ENCODE measurements at places on chromosomes 4 and X. TPM values are rescaled to one million over a fixed set of nuclear protein-coding genes. Genes with fewer than 3 reads are reported as not detected.

GRCh38 chr4:35709080-35709479 lies 535.2 kb downstream of the ARAP2 start:
- no peak for DNase-seq

GRCh38 chr4:165785337-165785736 lies 87.7 kb upstream of the TLL1 start:
- DNase-seq: no peak

DNA sequence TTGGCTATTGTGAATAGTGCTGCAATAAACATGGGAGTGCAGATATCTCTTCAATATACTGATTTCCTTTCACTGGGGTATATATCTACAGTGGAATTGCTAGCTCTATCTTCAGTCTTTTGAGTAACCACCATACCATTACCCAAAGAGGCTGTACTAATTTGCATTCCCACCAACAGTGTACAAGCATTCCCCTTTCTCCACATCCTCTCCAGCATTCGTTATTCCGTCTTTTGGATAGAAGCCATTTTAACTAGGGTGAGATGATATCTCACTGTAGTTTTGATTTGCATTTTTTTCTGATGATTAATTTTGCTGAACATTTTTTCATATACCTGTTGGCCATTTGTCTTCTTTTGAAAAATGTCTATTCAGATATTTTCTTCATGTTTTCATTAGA lies 110.3 kb downstream of the PRDM5 start:
- no peak for DNase-seq

DNA sequence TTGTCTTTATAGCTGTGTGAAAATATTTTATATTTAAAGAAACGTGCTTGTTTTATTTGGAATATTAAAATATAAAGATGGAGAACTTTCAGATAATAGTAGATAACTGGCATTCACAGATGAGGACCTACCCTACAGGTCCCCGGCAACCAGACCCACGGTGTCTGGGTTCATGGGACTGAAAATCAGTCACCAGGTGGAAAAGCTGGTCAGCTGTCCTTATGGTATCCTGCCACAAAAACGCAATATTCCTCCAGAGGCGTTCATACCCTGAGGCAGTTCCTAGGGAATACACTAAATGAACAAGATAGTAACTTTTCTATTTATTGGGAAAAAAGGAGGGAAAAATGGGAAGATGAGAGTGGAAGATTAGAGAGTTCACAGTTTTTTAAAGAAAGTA lies 1.2 kb downstream of the TLR6 start:
- DNase-seq: no peak

DNA sequence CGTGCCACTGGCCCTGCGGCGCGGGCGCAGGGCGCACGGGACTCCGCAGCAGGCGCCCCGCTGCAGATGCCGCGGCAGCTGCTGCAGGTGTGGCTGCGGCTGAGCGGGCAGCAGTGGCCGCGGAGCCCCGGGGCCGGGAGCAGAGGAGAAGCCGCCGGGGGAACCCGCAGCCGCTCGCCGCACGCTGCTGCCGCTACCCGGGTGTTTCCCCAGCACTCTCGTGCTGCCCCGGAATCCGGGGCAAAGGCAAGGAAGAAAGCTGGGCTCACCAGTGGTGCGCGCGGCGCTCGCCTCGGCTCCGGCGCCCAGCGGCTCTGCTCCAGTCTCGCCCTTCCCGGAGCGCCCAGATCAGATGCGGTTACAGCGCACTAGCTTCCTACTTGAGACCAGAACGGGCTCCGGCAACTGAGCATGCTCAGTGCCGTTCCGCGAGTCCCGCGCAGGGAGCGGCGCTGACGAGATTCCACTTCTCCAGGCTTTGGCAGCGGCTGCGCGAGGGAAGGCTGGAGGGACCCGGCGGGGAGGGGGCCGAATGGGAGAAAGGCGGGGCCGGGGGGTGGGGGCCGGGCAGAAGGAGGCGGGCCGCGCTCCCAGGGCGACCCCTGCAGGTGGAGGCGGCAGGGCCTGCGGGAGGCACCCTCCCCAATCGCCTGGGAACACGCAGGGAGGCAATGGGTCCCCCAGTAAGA lies at the start of gene APBB2:
Gene APBB2 (minus strand): TSS at position 407 of the 689 bp plus-strand sequence. CDS start 181,288 bp downstream, outside the sequence.
- DNase-seq: peak; percentile 79

DNA sequence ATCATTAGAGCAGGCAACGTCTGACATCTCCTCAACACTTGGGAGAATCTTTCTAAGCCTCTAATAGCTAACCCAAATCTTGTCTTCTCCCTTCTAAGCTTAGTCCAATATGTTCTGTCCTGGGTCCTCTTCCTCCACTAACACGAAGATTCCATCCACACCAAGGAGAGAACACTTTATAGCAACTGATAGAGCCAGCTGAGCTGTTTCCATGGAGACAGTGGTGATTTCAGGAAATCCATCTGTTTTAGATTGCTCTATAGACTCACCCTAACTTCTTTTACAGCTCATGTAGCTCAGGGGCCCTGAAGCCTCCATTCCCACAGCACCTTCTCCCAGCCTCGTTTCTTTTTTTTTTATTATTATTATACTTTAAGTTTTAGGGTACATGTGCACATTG lies 37.4 kb downstream of the SCD5 start:
- no peak for DNase-seq

The STAP1 gene
- total RNA-seq: 11.0 TPM

GRCh38 chr4:153453402-153453801 lies 12.8 kb upstream of the TMEM131L start:
- DNase-seq: no peak

The FUNDC2 gene
- 86.9 TPM for total RNA-seq

DNA sequence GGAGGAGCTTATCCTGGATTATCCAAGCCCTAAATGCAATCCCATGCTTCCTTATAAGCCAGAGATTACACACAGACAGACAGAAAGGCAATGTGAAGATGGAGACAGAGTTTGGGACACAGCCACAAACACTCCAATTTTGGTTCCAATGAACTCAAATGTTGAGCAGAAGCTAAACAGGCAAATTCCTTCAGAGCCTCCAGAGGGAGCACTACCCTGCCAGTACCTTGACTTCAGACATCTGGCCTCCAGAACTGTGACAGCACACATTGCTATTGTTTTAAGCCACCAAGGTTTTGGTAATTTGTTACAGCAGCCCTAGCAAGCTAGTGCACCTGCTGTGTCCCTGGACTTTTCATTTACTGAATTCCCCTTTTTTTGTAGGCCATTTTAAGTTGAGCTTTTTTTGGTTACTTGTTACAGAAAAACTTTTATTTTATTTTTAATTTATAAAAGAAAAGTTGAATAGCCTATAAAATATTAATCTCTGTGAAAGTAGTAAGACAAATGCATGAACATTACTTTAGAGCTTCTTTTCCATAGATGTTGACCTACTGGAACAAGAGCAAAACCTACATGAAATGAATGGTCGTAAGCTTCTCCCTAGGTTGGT lies 33.4 kb upstream of the SRD5A3 start:
- peak; percentile 49 for DNase-seq

DNA sequence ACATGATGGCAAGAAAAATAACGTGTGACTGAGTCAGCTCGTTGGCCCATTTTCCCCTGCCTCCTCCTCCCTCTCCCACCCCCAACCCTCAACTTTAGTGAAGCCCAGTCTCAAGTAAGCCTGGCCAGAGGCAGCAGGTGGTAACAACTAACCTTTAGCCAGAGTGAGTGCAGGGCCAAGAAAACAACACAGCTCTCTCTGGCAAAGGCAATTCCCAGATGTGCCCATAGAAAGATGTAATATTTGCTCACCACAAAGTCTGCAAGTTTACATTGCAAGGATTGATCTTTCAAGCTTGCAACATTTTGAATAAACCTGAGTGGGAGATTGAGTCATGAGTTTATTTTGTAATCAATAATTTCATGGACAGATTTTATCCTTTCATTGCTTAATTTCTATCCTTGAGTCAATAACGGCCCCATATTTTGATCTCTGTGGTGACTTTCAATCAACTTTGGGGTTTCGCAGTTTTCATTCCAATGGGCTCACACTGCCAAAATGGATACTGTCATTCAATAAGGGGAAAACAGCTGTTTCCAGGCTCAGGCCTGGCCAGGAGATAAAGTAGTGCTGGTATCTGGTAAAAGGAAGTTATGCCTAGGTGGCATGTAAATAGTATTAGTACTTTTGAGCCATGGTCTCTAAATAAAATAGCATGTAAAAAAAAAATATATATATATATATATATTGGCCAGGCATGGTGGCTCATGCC lies 130.7 kb upstream of the TMEM164 start:
- DNase-seq: no peak

DNA sequence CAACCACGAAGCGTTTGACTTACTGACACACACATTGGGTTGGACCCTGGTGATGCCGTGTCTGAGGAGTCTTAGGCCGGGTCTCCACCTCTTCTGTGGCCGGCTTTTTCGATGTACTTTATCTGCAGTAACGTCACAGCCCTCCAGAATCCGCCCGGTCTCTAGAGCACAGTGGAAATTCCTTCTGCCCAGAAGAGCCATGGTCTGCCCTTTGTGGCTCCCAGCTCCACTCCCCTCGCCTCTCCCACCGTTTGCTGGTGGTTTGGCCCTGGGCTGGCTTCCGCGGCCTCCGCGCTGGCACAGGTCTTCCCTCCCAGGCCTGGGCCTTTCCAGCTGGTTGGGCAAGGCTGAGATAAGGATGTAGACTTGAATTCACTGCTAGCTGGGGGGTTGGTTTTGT lies 4.3 kb downstream of the MAEA start:
- no peak for DNase-seq

- DNase-seq: peak; percentile 73
Observed at GRCh38 chr4:145481164-145481941, at the start of gene SMAD1. Gene SMAD1, plus strand, starts transcription at chr4:145481853. Its CDS starts 32,761 bp downstream, at chr4:145514614.

The KLB gene
- not detected for total RNA-seq

The C4orf36 gene
- not detected for total RNA-seq

DNA sequence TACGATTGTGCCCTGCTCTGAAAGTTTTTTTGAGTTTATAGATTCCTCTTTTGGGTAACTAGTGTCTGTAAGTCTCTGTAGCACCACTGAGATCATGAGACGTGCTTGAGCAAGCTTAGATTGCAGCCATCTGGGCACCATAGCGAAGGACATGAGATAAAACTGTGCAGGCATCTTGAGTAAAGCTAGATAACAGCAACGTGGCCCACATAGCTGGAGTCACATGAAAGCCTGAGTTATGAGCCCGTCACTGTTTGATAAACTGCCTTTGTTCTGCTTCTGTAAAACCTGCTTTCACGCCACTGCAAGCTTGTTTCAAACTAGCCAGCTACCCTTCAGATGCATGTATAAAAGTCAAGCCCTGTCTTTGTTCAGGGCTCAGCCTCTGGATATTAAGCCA lies 359.1 kb upstream of the CXorf51A start:
- DNase-seq: no peak

The FAM133A gene
- not detected for total RNA-seq

DNA sequence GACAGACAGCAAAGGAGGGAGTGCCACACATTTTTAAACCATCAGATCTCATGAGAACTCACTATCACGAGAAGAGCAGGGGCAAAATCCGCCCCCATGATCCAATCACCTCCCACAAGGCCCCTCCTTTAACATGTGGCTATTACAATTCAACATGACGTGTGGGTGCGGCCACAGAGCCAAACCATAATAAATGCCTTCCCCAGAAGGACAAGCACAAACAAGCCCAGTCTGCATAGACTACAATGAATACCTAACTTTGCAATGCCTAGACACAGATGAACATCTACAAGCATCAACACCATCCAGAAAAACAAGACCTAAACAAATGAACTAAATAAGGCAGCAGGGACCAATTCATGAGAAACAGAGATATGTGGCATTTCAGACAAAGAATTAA lies 12.3 kb downstream of the ETDA start:
- no peak for DNase-seq

DNA sequence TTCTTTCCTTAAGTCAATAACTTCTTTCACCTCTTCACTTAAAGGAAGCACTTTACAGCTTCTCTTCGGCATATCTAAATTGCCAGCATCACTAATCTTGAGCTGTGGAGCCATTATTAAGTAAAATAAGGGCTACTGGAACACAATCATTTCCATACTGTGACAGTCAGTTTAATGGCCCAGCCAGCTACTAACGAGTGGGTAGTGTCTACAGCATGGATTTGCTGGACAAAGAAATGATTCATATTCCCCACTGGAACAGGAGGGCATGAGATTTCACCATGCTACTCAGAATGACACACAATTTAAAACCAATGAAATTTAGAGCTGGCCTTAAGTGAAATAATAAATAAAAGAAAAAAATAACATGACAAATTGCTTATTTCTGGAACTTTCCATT lies 72.1 kb downstream of the DDIT4L start:
- no peak for DNase-seq

DNA sequence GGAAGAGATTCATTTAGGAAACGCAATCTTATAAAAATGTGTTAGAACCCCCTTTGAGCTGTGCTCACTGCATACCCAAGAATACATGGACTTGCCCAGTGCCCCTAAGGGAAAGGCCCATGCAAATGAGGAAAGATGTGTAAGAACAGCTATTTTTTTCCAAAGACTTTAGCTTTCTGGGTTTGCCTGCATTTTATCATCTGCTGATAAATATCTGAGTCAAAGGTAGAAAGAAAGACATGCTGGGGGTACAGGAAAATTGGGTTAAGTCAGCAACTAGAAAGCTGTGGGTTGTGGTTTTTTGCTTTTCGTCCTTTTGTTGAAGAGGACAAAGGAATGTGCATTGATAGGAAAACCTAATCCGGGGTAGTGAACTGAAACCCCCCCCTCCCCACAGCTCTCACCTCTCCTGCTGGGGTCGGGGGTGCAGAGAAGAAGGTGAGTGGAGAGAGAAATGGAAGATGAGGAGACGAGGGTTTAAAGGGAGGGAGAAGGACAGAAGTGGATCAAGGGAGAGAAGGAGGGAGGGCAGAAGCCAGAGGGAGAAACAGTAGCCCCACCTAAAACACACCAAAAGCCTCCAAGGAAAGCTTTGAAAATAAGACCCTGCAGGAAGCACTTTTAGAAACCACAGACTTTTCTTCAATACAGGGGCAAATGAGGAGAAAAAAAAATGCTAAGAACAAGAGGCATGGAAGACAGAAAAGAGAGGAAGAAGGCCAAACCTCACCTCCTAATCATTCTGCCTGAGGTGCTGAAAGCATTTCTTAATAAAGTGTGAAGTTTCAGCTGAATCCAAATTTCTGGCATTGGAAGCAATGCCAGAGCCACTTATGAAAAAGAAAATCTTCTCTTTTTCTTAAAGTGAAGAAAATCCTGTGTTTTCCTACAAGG lies 49.3 kb downstream of the KDR start:
- peak; percentile 6 for DNase-seq

GRCh38 chr4:66625480-66625879 lies 919.8 kb downstream of the CENPC start:
- DNase-seq: no peak

GRCh38 chrX:3791449-3791848 lies 78.0 kb upstream of the PRKX start:
- no peak for DNase-seq

The SPACA5 gene
- total RNA-seq: not detected

DNA sequence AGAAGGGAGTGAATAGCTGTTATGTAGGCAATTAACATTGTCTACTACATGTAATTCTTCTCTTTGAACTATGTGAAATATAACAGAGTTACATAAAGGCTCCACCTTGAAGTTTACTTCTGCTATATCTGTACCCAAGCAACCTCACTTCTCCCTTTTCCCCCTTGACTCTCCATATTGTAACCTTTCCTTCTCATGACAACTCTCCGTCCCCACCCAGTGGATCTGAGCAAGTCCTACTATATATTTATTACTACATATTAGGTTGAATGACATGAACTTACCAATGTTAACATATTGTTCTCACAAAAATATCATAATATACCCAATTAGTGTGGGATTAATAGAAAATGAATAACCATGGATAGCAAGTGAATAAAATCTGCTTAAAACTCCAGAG lies 93.2 kb upstream of the ATP8A1 start:
- DNase-seq: peak; percentile 27

All from activated CD4-positive, alpha-beta T cell treated with anti-CD3 and anti-CD28 coated beads for 36 hours (primary cell).